ENCODE measurements at places on chromosomes 2 and 18. TPM values are rescaled to one million over a fixed set of nuclear protein-coding genes. Genes with fewer than 3 reads are reported as not detected.

The RGPD4 gene
- 0.06 TPM for total RNA-seq

The MLPH gene
- 0.72 TPM for total RNA-seq

The ZSWIM2 gene
- total RNA-seq = not detected

The DPP4 gene
- total RNA-seq = 44.8 TPM

The CHST10 gene
- 4.6 TPM for total RNA-seq
